ENCODE measurements at places on chromosomes 16 and 17. TPM values are rescaled to one million over a fixed set of nuclear protein-coding genes. Genes with fewer than 3 reads are reported as not detected.

CIBAR2 gene
- polyA plus RNA-seq = not detected

KRTAP2-2 gene
- polyA plus RNA-seq = not detected

NATD1 gene
- 3.0 TPM for polyA plus RNA-seq

KRTAP4-7 gene
- polyA plus RNA-seq = not detected

MYH3 gene
- polyA plus RNA-seq = not detected
